ENCODE measurements at places on chromosomes 7 and 10.

- DNase-seq = no peak
Observed at GRCh38 chr7:30976381-30976780, 12.6 kb downstream of the GHRHR start.

- DNase-seq = no peak
Observed at GRCh38 chr7:16609842-16610450, 35.6 kb downstream of the ANKMY2 start.

DNA sequence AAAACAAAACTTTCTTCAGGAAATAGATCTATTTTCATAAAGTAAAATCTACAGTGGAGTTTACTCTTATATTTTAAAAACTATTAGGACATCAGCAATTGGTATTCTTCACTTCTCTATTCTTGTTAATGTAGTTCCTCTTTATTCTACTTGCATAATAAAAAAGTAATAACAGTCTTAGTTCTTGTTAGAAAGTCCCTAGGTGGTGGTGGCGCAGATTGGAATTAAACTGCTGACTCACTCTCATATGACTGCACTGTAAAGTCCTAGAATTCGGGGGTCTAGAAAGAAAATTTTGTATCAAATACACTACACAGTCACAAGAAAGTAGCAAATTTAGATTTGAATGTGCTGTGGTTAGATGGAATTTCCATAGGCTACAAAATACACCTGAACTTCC lies 44.6 kb upstream of the TES start:
- no peak for DNase-seq

DNA sequence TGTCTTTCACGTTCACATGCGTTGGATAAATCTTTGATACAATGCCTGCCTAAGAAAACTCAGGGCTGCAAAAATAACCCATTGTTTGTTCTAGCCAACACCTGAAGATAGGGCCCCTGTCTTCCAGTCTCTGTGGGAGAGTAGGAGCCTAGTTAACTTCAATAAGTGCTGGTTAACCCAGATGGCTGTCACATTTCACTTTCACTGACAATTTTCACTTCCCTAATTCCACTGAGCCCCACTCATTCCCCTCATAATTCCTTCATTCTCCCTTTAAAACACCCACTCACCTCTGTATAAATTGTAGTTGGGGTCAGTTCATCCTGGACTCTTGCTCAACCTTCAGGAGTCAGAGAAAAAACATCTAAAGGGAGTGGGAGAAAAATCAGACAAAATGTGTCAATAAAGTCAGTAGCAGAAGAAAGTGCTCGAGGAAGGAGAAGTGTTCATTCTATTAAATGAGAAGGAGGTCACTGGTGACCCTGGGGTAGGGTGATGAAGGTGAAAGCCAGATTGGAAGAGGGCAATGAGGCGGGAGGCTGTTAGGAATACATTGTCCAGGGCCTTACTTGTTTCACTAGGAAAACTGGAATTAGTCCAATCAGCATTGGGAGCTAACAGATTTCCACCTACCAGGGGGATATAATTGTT lies 51.2 kb upstream of the ABI1 start:
- no peak for DNase-seq

DNA sequence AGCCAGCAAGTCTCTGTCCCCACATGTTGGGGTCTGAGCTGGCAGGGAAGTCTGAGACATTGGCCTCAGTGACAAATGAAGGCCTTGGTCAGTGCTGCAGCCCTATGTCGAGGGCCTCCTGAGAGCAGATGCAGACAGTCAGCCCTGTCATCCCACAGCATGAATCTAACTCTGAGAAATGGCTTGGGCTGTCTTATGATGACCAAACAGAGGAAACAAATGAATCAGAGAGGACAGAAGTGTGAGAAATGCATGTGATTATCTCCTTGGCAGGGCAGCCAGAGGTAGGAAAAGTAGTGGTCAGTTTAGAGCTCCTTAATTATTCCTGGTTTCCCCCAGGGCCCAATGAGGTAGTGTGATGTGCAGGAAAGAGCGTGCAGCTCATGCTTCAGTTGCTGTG lies 287.6 kb downstream of the SORCS3 start:
- no peak for DNase-seq

Measured in stimulated activated CD8-positive, alpha-beta memory T cell treated with anti-CD3 and anti-CD28 coated beads, Interleukin-15, amount 100 ng/mL, for 4 hours (primary cell).